Uterine smooth muscle cell (primary cell): ENCODE measurements at places on chromosomes 1 and 21. TPM values are rescaled to one million over a fixed set of nuclear protein-coding genes. Genes with fewer than 3 reads are reported as not detected.

Gene SYNC
- 44.3 and 74.7 TPM in 2 replicates for total RNA-seq

Gene UBQLN4
- 12.8 and 14.7 TPM in 2 replicates for total RNA-seq

Gene RIIAD1
- not detected in 2 replicates for total RNA-seq

Gene AMY2A
- not detected in 2 replicates for total RNA-seq

Gene S100A2
- 1.00 and 2.4 TPM in 2 replicates for total RNA-seq

Gene CTTNBP2NL
- total RNA-seq: 14.6 and 17.1 TPM in 2 replicates

Gene KIF1B
- total RNA-seq: 34.4 and 38.0 TPM in 2 replicates

Gene DNALI1
- total RNA-seq: 2.7 and 3.6 TPM in 2 replicates

Gene GLMN
- total RNA-seq: 8.5 and 12.4 TPM in 2 replicates

Gene PPIAL4G
- total RNA-seq: under 0.01 TPM in 1 of 2 replicates, not detected in the other

Gene BATF3
- 0.75 and 1.5 TPM in 2 replicates for total RNA-seq

Gene NTNG1
- total RNA-seq: 19.0 and 30.4 TPM in 2 replicates

Gene ODR4
- 19.9 and 22.5 TPM in 2 replicates for total RNA-seq

Gene NBPF4
- not detected in 2 replicates for total RNA-seq
